ENCODE measurements at places on chromosomes 3 and 15.

- no peak for DNase-seq
These were observed 98.7 kb upstream of the STRIT1 start for GRCh38 chr3:155392138-155392537.

DNA sequence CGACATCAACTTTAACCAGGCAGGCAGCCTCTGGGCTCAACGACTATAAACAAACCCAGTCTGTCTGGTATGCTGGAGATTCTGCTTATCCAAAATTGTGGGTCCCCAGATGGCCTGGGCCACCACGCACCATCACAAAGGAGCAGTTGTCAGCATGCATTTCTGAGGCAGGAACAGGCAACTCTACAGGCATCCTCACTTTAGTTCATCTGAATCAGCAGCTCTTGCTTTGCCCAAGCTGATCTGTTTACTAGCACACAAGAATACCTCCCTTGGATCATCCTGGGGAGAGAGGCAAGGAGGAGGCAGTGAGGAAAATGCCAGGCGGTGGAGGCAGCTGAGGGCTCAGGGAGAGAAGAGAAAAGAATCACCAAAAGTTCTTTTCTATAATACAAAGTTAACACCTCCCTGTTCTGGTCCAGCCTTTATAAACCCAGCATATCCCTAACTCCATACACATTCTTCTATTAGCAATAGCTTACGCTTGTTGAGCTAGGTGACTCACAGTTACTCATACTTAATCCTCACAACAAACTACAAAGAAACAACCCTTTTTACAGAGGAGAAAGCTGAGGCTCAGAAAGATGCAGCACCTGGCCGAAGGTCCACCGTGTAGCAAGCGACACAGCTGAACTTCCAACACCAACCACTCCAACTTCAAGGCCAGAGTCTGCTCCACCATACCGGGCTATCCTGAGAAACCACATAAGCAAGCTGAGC lies 33.6 kb downstream of the ZDHHC3 start:
- no peak for DNase-seq

DNA sequence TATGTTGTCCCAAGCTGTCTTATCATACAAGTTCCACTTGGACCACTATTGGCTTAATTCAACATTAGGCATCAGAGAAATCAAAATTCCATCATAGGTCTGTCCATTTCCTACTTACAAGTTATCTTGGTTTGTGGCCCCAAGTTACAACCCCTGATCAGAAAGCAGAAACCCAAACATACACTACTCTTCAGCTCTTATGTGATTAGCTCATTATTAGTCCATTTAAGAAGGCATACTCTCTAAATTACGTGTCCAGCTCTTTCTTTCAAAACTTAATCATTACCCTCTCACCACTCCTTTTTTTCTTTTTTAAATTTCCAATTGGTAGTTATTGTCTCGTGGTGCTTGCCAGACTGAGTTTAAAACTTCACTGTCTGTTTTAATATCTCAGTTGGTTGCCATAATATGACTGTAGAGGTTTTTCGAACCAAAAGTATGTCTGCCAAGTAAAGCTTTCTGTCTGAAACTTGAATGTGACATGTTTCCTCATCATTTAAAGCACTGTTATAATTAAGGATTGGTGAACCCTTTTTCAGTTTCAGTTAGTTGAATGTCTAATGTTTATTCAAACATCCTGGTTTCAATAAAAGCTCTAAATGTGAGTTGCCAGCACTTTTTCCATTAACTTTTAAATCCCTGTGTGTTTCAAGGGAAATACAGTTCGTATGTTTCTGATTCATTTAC lies 150.3 kb downstream of the SAMMSON start:
- no peak for DNase-seq

DNA sequence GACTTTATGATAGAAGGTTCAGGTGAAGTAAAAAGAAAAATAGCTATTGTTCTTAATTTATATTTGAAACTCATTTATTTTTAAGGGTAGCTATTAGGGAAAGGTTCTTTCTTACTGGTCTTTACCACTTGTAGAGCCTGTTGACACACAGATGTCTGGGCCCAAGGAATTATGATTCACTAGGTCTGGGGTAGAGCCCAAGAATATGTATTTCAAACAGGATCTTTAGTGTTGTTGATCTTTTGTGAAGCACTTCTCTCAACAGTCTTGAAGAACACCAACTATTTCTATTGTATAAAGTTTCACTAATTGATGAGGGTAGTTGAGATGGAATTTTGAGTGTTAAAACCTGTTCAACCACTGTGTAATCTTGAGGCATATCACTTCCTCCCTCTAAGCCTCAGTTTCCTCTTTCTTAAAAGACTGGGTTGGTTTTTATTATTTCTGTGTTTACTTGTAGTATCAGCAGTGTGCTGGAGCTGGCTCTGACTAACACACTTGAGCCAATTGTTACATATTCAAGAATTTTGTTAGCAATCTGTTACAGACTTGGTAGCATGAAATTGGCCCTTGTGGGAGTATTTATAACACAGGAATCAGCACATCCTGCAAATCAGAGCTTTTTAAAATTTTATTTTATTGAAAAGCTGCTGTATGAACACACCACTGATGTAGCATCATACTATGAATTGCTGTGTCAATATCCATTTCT lies 155.9 kb downstream of the RBMS3 start:
- DNase-seq, result no peak

GRCh38 chr3:9762871-9763270 lies 6.9 kb downstream of the CAMK1 start:
- no peak for DNase-seq

GRCh38 chr3:192090586-192090985 lies 629.6 kb downstream of the PYDC2 start:
- no peak for DNase-seq

DNA sequence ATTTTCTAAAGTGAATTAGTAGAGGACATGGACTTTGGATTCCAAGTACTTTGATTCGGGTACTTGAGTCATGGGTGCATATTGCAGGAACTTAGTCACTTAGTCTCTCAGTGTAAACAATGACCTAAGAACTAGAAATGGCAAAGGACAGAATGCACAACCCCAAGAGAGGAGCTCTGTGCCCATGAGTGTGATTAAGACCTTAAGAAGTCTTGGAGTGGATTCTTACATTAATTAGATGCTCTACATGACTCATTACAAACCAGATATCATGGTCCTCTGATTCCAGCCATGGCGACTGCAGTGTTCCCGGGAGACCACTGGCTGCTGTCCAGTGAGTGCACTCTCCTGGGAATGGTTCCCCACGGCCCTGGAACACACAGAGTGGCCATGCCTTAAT lies 251.5 kb downstream of the GABRG3 start:
- no peak for DNase-seq

- no peak for DNase-seq
These were observed 51.0 kb downstream of the CACNA1D start for GRCh38 chr3:53545310-53545995.

DNA sequence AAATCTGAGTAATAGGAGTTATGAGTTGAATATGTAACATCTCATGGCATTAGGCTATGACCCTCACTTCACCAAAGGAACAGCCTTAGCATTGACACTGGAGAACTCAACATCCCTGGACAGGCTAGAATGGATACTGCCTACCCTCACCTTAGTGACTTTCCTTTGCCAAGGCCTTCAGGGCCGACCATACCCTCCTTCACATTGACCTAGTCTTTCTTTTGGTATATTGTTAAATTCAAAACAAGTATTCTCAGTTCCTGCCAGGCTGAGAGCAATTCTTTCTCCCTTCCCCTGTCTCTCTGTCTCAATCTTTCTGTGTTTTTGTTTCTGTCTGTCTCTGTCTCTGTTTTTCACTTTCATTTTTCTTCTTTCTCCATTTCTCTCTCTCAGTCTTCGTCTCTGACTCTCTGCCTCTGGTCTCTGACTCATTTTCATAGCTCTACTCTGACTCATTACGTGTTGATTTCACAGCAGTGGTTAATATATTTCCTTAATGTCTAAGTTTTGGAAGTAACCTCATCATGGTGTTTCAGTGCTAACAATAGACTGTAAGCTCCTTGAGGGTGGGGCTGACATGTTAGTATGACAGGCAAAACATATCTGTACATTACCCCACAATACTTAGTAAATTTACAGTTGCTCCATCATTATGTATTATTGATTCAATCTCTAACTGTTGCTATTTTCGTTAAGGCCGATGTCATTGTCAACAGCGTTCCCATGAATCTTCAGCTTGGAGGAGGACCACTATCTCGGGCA lies 32.5 kb downstream of the PARP15 start:
- no peak for DNase-seq

- no peak for DNase-seq
These were observed 3.8 kb upstream of the SLCO3A1 start for GRCh38 chr15:91849749-91850161.

- DNase-seq, result no peak
These were observed 128.6 kb downstream of the MYLK start for GRCh38 chr3:123755501-123755900.

DNA sequence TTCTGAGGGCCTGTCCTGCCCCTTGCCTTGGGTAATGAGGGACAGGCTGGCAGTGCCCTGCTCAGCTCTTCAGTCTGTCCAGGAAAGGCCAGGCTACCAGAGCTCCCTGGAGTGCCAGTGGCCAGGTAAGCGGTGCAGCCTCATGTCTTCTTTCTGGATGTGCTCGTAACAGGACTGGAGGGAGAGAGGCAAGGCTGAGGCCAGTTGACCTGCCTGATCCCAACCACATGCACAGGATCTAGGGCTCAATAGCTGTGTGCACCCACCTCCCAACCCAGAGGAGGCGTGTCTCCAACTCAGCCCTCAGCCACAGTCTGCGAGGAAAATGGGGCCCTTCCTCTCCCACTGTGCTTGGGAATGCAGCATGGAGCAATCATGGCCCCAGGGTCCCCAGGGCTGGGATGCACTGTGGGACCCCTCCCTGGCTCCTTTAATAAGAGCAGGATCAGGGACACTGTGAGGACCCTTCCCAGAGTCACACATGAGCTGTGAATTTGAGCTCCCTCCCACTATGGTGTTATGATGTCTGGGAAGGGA lies 22.5 kb downstream of the ALS2CL start:
- DNase-seq, result no peak

DNA sequence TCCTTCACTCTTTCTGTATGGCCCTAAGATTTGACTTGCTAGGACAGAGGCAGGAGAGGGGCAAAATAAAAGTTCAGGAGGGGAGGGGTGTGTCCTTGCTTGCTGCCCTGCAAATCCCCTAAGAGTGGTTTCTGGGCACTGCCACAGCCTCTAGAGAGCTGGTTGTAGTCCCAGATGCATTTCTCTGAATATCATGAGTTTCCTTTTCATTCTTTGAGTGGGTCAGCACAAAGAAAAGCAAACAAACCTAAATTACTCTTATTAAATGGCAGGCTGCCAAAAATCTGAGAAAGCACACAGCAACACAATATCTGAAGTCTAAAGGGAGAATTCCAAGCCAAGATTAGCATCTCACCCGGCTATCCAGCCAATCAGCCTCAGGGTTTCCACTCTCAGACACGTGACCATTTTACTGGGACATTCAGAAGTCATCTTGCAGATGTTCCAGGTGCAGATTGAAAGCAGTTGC lies 919.3 kb downstream of the TUSC7 start:
- no peak for DNase-seq

DNA sequence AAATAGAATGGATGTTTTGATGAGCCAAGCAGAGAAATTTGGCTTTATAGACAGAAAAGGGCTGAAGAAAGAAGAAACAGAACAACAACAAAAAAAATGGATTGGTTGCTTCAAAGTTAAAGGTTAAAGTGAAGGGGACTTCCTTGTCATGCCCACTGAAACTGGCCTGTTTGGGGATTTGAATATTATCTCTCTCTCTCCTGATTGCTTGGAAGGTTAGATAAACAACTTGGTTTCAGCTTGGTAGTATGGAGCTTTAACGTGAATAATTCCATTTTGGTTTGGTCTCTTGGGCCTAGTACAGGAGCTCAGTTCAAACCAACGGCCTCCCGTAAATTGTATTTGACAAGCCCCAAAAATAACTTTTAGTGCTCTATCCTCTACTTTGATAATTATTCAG lies 70.8 kb upstream of the MBNL1 start:
- no peak for DNase-seq
